Activated naive CD4-positive, alpha-beta T cell treated with anti-CD3 and anti-CD28 coated beads for 36 hours (primary cell): ENCODE measurements at places on chromosomes 16 and 17.

DNA sequence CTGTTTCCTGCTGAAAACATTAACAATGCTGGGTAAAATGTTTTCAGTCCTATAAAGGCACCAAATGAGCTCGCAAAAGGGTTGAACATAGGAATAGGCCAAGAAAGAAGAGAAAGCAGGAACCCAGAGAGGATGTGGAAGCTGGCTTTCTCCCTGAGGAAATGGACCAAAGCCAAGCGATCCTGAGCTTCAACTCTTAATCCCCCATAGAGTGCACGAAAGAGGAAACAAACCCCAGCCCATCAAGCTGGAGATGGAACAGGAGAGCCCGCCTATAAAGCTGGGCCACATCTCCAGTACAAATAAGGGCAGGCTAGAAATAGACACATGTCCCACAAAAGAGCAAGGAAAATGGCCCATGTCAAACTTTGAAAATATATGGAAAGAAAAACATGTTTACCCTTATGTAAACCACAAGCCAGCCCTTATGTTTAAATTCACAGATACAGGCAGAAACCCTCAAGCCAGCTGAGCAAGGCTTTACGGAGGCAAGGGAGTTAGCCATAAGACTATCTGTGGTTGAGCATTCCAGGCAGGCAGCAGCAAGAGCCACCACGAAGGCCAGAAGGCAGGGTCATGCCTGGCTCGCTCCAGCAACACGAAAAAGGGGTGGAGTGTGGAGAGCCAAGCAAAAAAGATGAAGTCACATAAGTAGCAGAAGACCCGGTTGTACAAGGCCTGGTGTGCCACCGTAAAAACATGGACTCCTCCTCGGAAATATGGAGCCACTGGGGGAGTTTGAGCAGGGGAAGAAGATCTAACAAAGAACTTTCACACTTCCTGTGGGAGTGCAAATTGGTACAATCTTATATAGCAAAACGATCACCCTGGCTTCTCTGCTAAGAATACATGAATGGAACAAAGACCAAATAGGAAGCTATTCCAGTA is 27.8 kb downstream of the COPRS start:
- no peak for DNase-seq

- no peak for DNase-seq
Measured at GRCh38 chr16:28187595-28188004, 24.2 kb downstream of the XPO6 start.

GRCh38 chr17:40608061-40608581 is 39.5 kb downstream of the SMARCE1 start:
- DNase-seq: peak; percentile 64

DNA sequence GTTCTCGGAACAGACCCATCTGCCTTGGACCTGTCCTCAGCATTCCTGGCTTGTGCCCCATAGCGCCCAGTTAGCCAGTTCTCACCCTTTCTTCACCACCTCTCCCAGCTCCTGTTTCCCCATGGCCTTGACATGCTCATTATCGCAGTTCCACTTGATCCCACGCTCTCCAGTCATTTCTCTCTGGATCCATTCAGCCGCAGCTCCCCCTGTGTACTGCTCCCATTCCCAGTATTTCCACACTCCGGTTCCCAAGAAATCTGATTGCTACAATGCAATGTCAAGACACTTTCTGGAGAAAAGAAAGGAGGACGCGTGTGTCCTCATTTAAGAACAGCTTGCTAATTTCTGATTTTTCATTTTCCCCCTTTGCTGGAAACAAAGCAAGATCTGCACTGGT is 55.4 kb downstream of the TMEM186 start:
- DNase-seq: no peak

DNA sequence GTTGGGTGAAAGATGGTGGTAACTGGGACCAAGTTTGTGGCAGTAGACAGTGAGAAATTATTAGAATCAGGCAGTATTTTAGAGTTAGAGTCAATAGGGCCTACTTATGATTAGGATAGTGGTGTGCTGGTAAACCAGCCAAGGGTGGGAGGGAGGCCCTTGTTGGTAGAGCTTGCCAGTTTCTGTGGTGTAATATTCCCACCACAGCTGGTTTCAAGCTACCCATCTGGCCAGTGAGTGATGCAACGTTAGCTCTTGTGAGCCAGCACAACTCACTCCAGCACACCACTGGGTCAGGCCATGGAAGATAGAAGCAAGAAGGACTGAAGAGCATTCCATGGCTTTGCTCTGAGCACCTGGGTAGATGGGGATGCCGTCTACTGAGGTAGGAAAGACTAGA is 34.9 kb downstream of the GNAO1 start:
- DNase-seq: no peak

DNA sequence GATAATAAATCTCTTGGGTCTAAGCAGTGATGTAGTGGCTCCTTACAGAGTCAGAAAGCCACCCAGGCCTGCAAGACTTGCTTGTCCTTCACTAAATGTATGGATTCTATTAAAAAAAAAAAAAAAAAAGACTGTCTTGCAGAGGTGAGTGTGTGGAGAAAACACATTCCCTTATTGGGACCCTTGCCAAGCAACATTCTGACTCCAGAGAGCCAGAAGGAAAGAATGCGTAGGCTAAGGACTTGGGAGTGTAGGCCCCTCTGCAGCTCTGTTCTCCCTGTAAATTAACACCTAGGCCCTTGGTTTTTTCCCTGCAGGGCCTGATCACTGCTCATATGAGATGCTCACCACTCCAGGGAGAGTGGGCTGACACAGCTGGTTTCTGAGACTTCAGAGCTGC is 17.8 kb downstream of the SCPEP1 start:
- no peak for DNase-seq

- DNase-seq: no peak
Measured at GRCh38 chr17:10018461-10018891, 113.4 kb upstream of the RCVRN start.

DNA sequence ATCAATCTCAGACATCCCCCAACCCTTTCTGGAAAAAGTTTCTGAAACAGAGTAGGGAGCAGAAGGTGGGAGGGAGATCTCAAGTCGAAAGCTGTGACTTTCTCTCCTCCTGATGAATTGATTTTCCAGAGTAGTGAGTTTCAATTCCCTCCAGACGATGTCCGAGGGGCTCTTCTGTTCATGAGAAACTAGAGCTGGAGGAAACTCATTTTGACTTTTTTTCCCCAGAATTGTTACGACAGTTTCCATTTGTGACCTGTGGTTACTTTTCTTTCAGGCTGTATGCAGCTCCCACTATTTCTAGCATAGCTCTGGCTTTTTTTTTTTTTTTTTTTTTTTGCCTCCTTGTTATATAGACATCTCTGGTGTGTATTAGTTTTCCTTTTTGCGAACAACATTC is 422.1 kb upstream of the SALL1 start:
- DNase-seq: no peak

DNA sequence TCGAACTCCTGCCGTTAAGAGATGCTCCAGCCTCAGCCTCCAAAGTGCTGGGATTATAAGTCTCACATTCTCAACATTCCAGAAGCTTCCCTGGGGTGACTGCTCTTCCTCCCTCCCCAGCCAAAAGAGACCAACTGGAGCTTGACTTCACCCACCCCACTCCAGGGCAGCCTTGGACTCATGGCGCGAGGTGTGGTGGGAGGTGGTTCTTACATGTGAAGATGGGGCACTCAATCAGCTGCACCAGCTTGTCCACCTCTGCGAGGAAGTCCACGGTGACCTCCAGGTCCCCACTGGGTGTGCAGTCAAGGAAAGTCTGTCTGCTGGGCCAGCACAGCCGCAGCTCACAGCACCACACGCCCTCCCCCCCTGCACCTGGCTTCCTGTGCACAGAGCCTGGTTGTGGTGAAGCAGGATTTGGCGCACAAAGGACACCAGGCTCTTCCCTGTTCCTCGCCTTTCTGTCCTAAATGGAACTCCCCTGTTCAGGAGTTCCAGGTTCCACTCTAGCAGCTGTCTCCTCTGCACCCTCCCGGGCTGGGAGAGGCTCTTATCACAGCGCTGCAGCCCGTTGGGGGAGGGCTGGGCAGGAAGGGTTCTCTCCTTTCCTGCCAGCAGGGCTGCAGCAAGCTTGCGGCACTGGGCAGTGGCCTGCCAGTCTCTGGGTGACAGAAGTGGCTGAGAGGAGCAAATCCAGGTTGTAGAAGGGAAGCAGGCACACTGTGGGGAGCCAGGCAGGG is 9.6 kb upstream of the MTSS2 start:
- DNase-seq: peak; percentile 25

DNA sequence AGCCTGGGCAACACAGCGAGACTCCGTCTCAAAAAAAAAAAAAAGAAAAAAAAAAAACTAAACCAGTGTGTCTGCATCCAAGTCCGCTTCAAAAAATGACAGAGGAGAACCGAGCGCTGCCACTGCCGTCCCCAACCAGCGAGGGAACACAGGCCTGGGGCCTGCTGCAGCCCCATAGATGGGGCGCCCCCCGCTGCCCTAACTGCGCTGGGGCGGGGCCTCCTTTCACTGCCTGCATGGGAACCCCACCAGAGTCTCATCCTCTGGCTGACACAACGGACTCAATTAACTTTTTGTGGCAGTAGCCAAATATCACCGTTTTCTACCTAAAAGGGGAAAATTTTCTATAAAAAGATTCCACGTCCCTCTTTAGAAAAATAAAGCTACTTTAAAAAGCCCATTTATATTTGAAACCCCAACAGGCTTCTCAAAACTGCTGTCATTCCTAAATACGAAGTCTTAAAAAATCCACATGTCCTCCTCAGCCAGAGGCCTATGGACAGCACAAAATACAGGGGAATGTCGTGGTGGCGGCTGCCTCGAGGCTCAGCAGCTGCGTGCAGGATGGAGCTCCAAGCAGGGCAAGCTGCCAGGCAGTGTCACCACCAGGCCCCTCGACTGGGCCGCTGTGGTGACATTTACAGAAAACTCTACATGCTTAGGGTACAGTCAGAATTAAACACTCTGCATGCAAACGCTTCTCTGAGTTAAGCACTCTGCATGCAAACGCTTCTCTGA is 30.3 kb downstream of the KLHDC4 start:
- DNase-seq: no peak

DNA sequence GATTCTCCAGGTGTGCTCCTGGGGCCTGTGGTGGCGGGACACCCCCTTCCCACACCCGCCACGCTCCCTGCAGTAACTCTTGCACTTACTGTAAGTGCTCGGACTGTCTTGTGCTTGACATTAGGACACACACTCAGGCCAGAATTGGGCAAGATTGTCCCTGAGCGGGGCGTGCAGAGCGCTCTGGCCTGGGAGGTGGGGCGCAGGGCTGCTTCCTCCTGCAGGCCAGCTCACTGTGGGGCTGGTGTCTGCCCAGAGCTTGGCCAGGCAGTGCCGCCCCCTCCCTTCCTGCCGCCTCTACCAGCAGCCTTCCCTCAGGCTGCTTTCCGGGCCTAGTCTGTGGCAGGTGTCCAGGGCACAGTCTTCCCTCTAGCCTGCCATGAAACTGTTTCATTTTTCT is 6.1 kb upstream of the ATP6V0C start:
- DNase-seq: no peak

- DNase-seq: no peak
Measured at GRCh38 chr17:15181333-15181732, 83.8 kb downstream of the PMP22 start.

GRCh38 chr17:44216173-44216572 is 3.3 kb downstream of the UBTF start:
- peak; percentile 78 for DNase-seq

DNA sequence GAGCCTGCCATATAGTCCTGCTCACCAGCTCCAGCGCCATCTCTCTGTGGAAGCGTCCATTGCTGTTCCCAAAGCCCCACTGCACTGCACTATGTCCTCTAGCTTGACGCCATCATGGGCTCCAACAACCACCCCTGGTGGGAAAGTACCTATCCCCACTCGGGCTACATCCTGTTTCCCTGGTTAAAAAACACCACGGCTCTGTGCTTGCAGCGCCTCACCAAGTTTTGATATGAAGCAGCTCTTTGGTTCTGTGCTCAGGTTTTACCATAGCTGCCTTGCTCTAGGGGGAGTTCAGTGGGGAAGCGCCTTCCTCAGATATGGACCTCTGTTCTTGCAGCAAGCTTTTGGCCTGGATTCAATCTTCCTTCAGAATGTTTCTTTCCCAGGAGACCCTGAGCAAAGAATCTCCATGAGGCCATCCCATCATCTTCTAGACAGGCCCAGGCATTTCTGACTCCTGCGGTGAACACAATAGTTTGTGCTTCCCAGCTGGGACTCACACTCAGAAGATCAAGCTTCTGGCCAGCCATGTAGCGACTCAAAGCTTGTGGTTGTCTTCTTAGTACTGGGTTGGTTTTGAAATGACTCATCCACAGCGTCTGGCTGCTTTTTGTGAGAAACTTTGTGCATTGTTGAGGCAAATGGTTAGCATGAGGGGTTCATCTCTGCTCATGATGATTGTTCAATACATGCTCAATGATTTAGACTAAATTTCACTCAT is 39.5 kb downstream of the DYNLRB2 start:
- peak; percentile 90 for DNase-seq

DNA sequence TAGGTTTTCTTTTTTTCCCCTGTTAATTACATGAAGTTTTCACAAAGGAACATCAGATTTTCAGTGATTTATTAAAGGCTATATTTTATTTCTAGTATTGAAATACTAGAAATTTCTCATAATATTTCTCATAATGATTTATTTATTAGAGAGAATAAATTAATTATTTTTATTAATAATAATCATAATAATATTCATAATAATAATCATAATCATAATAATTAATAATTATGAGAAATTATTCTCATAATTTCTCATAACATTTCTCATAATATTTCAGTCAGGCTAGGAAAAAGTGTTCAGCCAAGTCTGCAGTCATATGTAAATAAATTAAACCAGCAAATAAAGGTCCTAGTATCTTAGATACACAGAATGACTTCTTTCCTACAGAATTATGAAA is 41.4 kb downstream of the CNTNAP4 start:
- DNase-seq: no peak

- no peak for DNase-seq
Measured at GRCh38 chr16:49084628-49085390, 196.8 kb downstream of the CBLN1 start.

- no peak for DNase-seq
Measured at GRCh38 chr17:48240122-48240521, 132.6 kb downstream of the SNX11 start.

- no peak for DNase-seq
Measured at GRCh38 chr17:6046931-6047330, 23.2 kb upstream of the WSCD1 start.
